ENCODE measurements at places on chromosomes 4 and X. TPM values are rescaled to one million over a fixed set of nuclear protein-coding genes. Genes with fewer than 3 reads are reported as not detected.

GALNT7 gene
- 35.8 TPM for total RNA-seq

ZBTB49 gene
- total RNA-seq, result 8.4 TPM

CSN1S1 gene
- not detected for total RNA-seq

GAGE1 gene
- total RNA-seq, result not detected

VCX gene
- total RNA-seq, result 0.41 TPM

GPC4 gene
- 44.8 TPM for total RNA-seq

POU3F4 gene
- not detected for total RNA-seq

WWC2 gene
- 64.1 TPM for total RNA-seq

IL2RG gene
- total RNA-seq, result not detected

TKTL2 gene
- not detected for total RNA-seq

BOD1L1 gene
- 55.6 TPM for total RNA-seq

ALB gene
- 0.59 TPM for total RNA-seq

KLF8 gene
- 9.6 TPM for total RNA-seq

RAI2 gene
- total RNA-seq, result 1.8 TPM

WNK3 gene
- total RNA-seq, result 17.2 TPM

KIT gene
- total RNA-seq, result 7.4 TPM

NSG1 gene
- total RNA-seq, result 45.8 TPM

QRFPR gene
- not detected for total RNA-seq

PAGE4 gene
- not detected for total RNA-seq

PITX2 gene
- total RNA-seq, result 95.5 TPM

PHEX gene
- 0.70 TPM for total RNA-seq

PHOX2B gene
- total RNA-seq, result not detected

SYTL5 gene
- 1.7 TPM for total RNA-seq

WDR17 gene
- total RNA-seq, result 2.7 TPM

NAA11 gene
- not detected for total RNA-seq

MMGT1 gene
- 17.6 TPM for total RNA-seq

UGDH gene
- total RNA-seq, result 76.2 TPM

GPR82 gene
- total RNA-seq, result not detected

ZDHHC9 gene
- total RNA-seq, result 30.2 TPM

MGAT4D gene
- total RNA-seq, result not detected

FAM193A gene
- 48.1 TPM for total RNA-seq

CSAG2 gene
- not detected for total RNA-seq

RHOXF2B gene
- total RNA-seq, result not detected

ANOS1 gene
- 5.1 TPM for total RNA-seq

NHSL2 gene
- total RNA-seq, result 22.8 TPM

RAB33A gene
- 4.3 TPM for total RNA-seq

FAM9B gene
- not detected for total RNA-seq

USP17L20 gene
- not detected for total RNA-seq

ASMT gene
- total RNA-seq, result 0.45 TPM

S100G gene
- not detected for total RNA-seq

RAB41 gene
- total RNA-seq, result not detected

UGT2B17 gene
- total RNA-seq, result not detected

FAAH2 gene
- total RNA-seq, result 11.2 TPM

GC gene
- total RNA-seq, result not detected

MSANTD1 gene
- 2.5 TPM for total RNA-seq

H2BW2 gene
- not detected for total RNA-seq

TMPRSS11D gene
- not detected for total RNA-seq

PCDH10 gene
- 22.3 TPM for total RNA-seq

FHDC1 gene
- 4.2 TPM for total RNA-seq

OTUD6A gene
- total RNA-seq, result not detected

All from mesothelial cell of epicardium (in vitro differentiated cells).